ENCODE measurements at places on chromosomes 6 and 20.

GRCh38 chr6:32070814-32071543 lies 32.8 kb downstream of the CYP21A2 start:
- DNase-seq, result no peak

DNA sequence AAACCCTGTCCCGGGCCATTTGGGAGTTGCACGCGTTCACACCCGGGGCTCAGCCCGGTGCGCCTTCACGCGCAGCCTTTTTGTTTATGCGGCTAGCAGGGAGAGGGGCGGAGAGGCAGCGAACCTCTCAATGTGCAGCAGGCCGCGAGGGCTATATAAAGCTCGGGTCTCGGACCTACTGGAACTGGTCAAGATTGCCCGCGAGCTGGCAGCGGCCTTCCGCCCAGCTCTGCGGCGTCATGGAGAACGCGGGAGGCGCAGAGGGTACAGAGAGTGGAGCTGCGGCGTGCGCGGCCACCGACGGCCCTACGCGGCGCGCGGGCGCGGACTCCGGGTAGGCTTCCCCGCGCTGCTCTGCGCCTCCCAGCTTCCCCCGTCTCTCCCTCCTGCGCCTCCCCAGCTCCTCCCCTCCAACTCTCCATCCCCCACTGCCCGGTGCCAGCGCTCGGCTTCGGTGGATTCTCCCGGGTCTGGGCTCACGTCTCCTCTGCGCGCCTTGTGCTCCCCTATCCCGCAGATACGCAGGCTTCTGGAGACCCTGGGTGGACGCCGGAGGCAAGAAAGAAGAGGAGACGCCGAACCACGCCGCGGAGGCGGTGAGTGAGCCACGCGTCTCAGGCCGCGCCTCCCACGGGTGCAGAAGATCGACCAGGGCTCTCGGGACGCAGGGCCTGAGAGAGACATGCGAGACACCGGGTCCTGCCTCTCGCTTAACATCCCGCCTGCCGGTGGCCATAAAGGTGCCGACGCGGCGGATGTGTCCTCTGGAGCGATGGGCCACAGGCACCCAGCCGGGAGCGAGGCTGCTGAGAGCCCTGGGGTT lies at the start of gene RIPPLY2:
RIPPLY2 (plus strand) TSS at position 183 of the 823 bp plus-strand sequence; CDS start at position 240, 57 bp downstream.
- DNase-seq, result no peak

- no peak for DNase-seq
Measured at GRCh38 chr20:62924442-62925075, 1.7 kb downstream of the DIDO1 start.

DNA sequence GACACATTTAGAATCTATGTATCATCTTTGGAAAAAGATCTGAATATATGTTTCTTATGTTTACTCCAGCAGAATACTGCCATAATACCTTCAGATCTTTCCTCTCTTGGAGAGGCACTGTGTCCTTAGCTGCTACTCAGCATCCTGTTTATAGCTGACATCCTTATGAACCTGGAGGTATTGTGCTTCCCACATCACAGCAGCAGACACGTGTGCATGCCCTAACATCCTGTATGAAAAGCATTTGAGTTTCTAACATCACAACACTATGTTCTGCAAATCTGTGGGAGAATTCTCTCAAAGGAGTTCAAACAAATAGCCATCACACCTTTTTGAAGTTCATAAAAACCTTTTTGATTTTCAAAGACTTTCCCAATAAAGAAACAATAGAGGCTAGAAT lies 216.0 kb downstream of the GJA1 start:
- no peak for DNase-seq

Data from activated CD4-positive, alpha-beta T cell treated with anti-CD3 and anti-CD28 coated beads for 4 hours (primary cell).